ENCODE measurements at places on chromosomes 7 and 10.

DNA sequence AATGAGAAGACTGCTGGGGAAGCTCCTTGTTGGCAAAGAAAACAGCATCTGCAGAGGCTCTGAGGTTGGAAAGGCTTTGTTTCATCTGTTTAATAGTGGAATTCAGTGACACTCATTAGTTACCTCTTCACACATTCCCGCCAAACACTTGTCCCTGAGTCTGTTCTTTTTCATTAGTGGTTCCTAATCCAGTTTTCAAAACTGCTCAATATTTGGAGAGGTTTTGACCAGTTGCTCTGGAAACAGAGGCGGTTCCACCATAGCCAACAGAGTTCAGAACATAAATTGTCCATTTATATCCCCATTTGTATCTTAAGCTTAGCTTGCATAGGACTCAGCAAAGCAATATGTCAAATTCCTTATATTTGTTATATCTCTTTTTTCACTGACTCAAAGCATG is 754.6 kb downstream of the AUTS2 start:
- no peak for DNase-seq

- DNase-seq, result no peak
Measured at GRCh38 chr10:50613150-50613549, 10.6 kb downstream of the SGMS1 start.

- no peak for DNase-seq
Measured at GRCh38 chr10:69345890-69346474, 67.7 kb downstream of the HK1 start.

- DNase-seq, result no peak
Measured at GRCh38 chr7:51635775-51636174, 319.2 kb upstream of the COBL start.

DNA sequence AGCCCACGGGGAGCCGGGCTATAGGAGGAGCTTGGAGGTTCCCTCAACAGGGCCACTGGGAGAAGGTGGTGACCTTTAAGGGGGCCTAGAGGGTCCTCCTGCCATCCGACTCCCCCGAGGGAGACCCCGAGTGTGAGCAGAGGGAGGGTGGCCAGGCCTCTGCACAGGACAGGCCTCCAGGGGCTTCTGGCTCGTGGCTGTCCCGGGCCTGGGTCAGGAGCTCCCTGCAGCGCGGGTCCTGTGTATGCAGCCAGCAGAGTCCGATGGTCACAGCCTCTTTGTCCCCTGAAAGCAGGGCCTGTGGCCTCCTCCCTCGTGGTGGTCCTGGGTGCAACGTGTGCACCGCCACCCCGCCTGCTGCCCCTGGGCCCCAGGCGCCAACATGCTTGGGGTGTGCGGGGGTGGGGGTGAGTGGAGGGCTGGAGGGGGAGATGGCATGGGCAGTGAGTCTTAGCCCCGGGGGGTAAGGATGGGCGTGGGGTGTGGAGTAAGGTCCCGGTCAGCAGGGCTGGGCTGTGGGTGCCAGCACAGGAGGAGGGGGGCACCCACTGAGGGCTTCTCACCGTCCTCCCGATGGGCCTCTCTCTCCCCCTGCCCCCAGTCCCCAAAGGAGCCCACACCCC is 27.1 kb downstream of the UNCX start:
- DNase-seq, result no peak

- DNase-seq, result no peak
Measured at GRCh38 chr10:23826421-23826820, 382.5 kb upstream of the KIAA1217 start.
